ENCODE measurements at places on chromosomes 7 and 10. TPM values are rescaled to one million over a fixed set of nuclear protein-coding genes. Genes with fewer than 3 reads are reported as not detected.

The SMARCD3 gene
- total RNA-seq, result 34.5 TPM

The OR13A1 gene
- 0.10 TPM for total RNA-seq

GRCh38 chr7:72435366-72435765 is 23.2 kb upstream of the CALN1 start:
- no peak for DNase-seq

- DNase-seq, result no peak
Observed at GRCh38 chr7:92749327-92749755, 87.0 kb downstream of the CDK6 start.
